ENCODE measurements at places on chromosomes 5 and 9.

DNA sequence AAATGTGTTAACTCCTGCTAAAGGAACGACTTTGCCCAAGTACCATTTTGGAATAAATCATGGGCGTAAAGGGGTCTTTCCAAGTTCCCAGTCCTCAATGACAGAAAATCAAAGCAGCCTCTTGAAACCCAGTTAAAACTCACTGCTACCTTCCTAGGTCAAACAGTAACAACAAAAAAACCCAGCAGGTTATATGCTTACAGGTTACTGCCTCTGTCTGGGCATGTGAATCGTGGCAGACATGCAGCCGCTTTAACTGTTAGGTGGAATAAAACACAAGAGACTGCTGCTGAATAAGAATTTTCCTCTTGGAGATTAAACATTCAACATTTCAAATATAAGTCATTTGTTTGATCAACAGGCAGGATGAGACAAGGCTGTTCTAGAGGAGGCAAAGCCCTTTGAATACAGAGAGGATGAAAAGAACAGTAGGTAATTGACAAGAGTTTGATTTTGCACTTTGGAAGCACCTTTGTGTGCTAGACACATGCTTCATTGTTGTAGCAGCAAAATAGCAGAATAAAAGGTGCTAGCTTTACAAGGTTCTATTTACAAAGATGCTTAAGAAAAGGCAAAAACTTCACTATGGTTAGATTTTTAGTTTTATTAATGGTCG is 319.4 kb downstream of the NDUFS4 start:
- no peak for DNase-seq

DNA sequence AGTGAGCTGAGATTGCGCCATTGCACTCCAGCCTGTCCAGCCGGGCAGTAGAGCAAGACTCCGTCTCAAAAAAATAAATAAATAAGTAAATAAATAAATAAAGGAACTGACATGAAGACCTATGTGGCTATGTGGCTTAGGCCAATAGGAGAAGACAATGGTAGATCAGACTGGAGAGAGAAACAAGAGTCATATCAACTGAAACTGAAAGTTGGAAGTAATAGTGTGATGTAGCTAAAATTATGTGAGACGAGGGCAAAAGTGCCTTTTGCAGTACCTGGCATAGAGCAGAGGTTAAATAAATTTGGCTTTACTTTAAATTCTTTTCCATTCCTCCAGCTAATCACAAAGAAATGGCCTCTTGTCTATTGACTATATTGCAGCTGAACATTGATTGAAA is 7.3 kb downstream of the FBP2 start:
- no peak for DNase-seq

GRCh38 chr5:172985596-172985995 is 2.0 kb downstream of the ATP6V0E1 start:
- no peak for DNase-seq

DNA sequence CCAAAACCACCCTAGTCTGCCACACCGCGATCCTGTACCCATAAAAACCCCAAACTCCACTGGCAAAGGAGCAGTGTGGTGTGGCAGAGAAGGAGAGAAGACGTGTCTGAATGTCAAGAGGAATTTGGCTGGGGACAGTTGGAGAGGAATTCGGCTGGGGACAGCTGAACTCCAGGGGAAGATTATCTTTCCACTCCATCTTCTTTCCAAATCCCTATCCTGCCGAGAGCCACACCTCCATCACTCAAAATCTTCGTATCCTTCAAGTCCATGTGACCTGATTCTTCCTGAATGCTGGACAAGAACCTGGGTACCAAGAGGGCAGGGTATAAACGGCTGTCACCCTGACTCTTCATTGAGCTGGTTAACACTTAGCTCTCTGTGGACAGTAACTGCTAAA is 448.1 kb downstream of the ARHGEF28 start:
- no peak for DNase-seq

Measured in stimulated activated CD4-positive, alpha-beta T cell treated with anti-CD3 and anti-CD28 coated beads, Interleukin-12 subunit alpha, Interleukin-12 subunit beta, amount 100 ng/mL, for 4 hours (primary cell).